Psoas muscle (tissue), 8 donors: ENCODE measurements at places on chromosomes 2 and 18. TPM values are rescaled to one million over a fixed set of nuclear protein-coding genes. Genes with fewer than 3 reads are reported as not detected.

Gene MAP3K19
- not detected for total RNA-seq

Gene CDH19
- total RNA-seq = 0.13 TPM

Gene HOXD8
- total RNA-seq = 14.9 TPM

Gene CCDC74B
- total RNA-seq = not detected

Gene RGPD3
- 0.13 TPM for total RNA-seq

Gene ZBTB7C
- total RNA-seq = 0.91 TPM

Gene LRP1B
- 3.3 TPM for total RNA-seq

Gene HDLBP
- total RNA-seq = 499 TPM

Gene MAPK4
- 1.4 TPM for total RNA-seq

Gene EFR3B
- total RNA-seq = 2.1 TPM

Gene EGR4
- total RNA-seq = not detected

Gene OXER1
- 0.20 TPM for total RNA-seq

Gene KCNE4
- total RNA-seq = 0.74 TPM

Gene TUBA3D
- not detected for total RNA-seq

Gene SPC25
- total RNA-seq = not detected

Gene ZNF892
- 0.76 TPM for total RNA-seq

Gene FLACC1
- 4.3 TPM for total RNA-seq

Gene NT5C1B
- total RNA-seq = not detected

Gene DSEL
- 0.99 TPM for total RNA-seq

Gene SERPINB3
- total RNA-seq = not detected

Gene TWIST2
- total RNA-seq = 0.79 TPM

Gene VIL1
- total RNA-seq = not detected

Gene HOXD9
- total RNA-seq = 4.4 TPM

Gene SERPINB5
- not detected for total RNA-seq

Gene ASB18
- 2.1 TPM for total RNA-seq

Gene ARMC9
- total RNA-seq = 18.4 TPM

Gene SPIRE1
- 44.2 TPM for total RNA-seq

Gene SERPINB10
- 0.39 TPM for total RNA-seq

Gene NOSTRIN
- 8.1 TPM for total RNA-seq

Gene RAD51AP2
- total RNA-seq = not detected

Gene GAREM2
- 5.5 TPM for total RNA-seq

Gene GYPC
- 53.4 TPM for total RNA-seq

Gene L3MBTL4
- total RNA-seq = 1.3 TPM

Gene LINC00305
- total RNA-seq = not detected

Gene PTH2R
- total RNA-seq = 0.08 TPM

Gene REL
- 4.0 TPM for total RNA-seq

Gene ARHGEF33
- total RNA-seq = 0.15 TPM

Gene RAX
- total RNA-seq = not detected

Gene TNFAIP6
- 1.1 TPM for total RNA-seq

Gene LTBP1
- 9.5 TPM for total RNA-seq

Gene GRHL1
- 1.2 TPM for total RNA-seq

Gene OSBPL6
- 52.6 TPM for total RNA-seq

Gene RGPD4
- 0.17 TPM for total RNA-seq

Gene GAD1
- not detected for total RNA-seq

Gene MC5R
- not detected for total RNA-seq
